Hindlimb muscle (tissue), 1 donor: ENCODE measurements at places on chromosomes 4 and X. TPM values are rescaled to one million over a fixed set of nuclear protein-coding genes. Genes with fewer than 3 reads are reported as not detected.

DNA sequence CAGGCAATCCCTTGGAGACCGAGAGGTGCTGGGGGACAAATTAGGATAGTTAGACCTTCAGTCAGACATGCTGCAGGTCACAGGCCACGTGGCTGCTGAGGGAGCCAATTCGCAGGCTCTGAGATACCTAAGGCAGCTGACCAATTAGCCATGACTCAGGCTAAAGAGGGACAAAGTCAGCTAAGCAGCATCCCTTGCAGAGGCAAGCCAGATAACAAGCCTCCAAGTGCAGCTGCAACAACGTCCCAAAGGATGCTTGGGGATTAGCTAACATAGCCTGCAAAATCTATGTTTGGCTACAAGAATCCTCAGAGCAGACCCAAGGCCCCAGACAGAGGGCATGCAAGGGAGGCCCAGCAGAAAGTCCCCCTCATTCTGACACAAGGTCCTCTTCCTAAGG, 93.5 kb downstream of the SEL1L3 start:
- DNase-seq: peak; percentile 48

DNA sequence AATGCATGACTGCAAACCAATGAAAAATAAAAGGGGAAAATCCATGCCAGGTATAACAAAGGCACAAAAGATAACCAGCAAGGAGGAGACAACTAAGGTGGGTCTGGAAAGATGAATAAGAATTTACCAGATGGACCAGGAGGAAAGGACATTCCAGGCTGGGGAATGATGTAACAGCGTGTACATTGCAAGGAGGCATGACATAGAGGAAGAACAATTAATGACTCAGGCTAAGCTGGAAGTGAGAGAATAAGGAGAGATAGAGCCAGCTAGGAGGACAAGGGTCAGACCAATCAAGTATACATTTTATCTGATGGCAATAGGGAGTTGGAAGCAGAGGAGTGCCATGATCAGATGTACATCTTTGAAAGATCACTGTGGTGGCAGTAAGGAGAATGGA, 57.0 kb downstream of the MTMR8 start:
- no peak for DNase-seq

DNA sequence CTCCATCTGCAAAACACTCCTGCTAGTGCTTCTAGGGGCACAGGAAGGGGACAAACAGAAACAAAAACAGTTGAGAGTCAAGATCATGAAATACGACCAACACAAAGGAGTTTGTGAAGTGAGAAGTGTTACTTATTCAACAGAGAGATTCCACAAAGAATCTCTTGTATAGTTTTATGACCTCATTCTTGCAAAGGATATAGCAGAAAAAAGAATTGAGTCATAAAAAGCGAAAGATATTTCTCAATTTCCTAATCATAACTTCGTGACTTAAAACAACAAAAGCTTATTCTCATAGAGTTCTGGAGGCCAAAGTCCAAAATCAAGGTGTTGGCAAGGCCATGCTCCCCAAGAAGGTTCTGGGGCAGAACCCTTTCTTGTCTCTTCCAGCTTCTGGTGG, 40.7 kb downstream of the TIGD4 start:
- DNase-seq: no peak

DNA sequence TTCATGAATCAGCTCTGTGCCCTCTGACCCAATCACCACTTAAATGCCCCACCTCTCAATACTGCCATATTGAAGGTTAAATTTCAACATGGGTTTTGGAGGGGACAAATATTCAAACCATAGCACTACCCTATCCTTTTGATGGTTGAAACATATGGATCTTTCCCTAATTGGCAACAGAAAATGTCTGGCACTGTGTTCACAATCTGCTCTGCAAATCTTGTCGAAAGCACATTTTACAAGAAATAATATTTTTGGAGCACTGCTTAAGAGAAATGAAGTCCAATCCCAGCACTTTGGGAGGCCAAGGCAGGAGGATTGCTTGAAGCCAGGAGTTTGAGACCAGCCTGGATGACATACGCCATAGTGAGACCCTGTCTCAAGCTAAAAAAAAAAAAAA, 130.6 kb upstream of the FAM9C start:
- no peak for DNase-seq

DNA sequence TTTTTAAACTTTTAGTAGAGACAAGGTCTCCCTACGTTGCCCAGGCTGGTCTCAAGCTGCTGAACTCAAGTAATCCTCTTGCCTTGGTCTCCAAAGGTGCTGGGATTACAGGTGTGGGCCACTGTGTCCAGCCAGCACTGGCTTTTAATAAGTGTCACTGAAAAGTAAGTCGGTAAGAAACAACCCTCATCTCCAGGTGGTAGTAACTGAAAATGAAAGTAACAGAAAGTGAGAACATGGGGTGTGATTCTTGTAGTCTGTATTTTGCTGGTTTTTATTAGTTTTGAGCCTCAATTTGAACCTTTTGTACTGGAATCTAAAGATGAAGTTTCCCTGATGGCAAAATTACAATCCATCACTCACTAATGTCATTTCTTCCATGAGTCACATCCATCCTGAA, 238.1 kb upstream of the AGA start:
- no peak for DNase-seq

DNA sequence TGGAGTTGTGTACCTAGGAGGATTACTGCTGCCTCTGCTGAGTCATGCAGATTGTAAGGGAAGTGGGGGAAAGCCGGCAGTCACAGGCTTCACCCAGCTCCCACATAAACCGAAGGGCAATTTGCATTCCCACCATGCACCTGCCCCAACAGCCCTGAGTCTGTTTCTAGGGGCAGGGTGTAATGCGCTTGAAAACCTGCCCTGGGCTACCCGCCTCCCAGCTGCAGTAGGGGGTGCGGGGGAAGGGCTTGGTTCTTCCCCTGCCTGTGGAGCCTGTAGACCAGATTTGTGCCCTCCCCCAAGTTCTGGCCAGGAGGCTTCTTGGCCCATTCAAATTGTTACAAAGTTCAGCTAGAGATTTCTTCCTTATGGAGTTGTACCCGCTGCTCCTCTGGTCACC, 269.2 kb upstream of the DDX53 start:
- DNase-seq: no peak

The AMMECR1 gene
- polyA plus RNA-seq: 7.0 TPM

GRCh38 chrX:69146739-69147138, 18.5 kb downstream of the PJA1 start:
- no peak for DNase-seq

- DNase-seq: no peak
These were observed 82.4 kb upstream of the CLCN4 start for GRCh38 chrX:10074241-10074941.

- no peak for DNase-seq
These were observed 103.8 kb downstream of the EFNB1 start for GRCh38 chrX:68932611-68933010.

The FGFR3 gene
- 1.8 TPM for polyA plus RNA-seq

GRCh38 chr4:102578819-102579218, 77.7 kb downstream of the NFKB1 start:
- no peak for DNase-seq

DNA sequence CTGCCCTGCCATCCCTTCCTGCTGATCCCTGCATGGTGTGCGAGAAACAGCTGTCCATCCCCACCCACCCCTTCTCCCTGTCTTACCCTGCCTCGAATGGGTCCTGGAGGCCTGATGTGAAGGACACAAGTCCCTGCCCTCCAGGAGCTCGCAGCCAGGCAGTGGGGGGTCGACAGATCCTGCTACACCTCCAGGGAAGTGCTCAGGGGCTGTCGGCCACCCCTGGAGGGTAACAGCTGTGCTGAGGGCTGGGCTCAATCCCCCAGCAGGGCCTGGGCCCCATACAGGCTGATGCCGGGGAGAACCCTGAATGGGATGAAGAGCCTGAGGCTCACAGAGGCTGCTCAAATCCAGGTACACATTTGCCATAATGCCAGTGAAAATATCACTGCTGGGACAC, 17.6 kb downstream of the HMX1 start:
- DNase-seq: no peak

The PAK3 gene
- polyA plus RNA-seq: 9.8 TPM

The RPL9 gene
- 704 TPM for polyA plus RNA-seq

The CLIC2 gene
- 6.4 TPM for polyA plus RNA-seq

GRCh38 chr4:14566518-14566917, 435.8 kb upstream of the CPEB2 start:
- DNase-seq: no peak

DNA sequence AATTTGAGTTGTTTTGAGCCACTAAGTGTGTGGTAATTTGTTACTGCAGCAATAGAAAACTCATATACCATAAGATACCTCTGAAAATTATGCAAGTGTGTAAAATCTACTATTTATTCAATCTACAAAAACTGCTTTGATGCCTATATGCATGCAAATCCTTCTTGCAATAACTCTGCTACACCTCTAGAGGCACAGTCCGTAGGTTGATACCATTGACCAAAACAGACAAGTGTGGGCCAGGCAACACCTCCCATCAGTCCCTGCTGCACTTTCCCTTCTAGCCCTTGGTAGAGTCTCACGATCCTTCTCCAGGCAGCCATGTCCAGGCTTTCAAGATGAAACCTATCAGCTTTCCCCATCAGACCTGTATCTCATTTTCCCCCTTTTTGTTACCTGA, 48.8 kb upstream of the FAM9A start:
- no peak for DNase-seq
